ENCODE measurements at places on chromosomes 3 and 15. TPM values are rescaled to one million over a fixed set of nuclear protein-coding genes. Genes with fewer than 3 reads are reported as not detected.

The GP9 gene
- not detected for total RNA-seq

The RASGRF1 gene
- 0.15 TPM for total RNA-seq

The C3orf38 gene
- 32.1 TPM for total RNA-seq

The NCEH1 gene
- 8.5 TPM for total RNA-seq

The CORO2B gene
- 2.9 TPM for total RNA-seq

The CHDH gene
- 27.9 TPM for total RNA-seq

The IGDCC3 gene
- total RNA-seq: 0.33 TPM

The IL20RB gene
- 1.6 TPM for total RNA-seq

The STRIT1 gene
- not detected for total RNA-seq

The GORASP1 gene
- total RNA-seq: 77.3 TPM

The ALS2CL gene
- total RNA-seq: 6.7 TPM

The FGF12 gene
- 2.1 TPM for total RNA-seq

The TMC3 gene
- 1.6 TPM for total RNA-seq

The DCLK3 gene
- not detected for total RNA-seq

The COL6A5 gene
- total RNA-seq: not detected

The EXD1 gene
- total RNA-seq: not detected

The WHAMM gene
- 12.9 TPM for total RNA-seq
